ENCODE measurements at places on chromosomes 13 and 19.

GRCh38 chr13:23707674-23708073 lies 137.5 kb downstream of the TNFRSF19 start:
- no peak for DNase-seq

GRCh38 chr13:105984236-105984635 lies 551.2 kb downstream of the EFNB2 start:
- DNase-seq: no peak

GRCh38 chr19:804419-805165 lies 7.3 kb downstream of the PTBP1 start:
- DNase-seq: no peak

DNA sequence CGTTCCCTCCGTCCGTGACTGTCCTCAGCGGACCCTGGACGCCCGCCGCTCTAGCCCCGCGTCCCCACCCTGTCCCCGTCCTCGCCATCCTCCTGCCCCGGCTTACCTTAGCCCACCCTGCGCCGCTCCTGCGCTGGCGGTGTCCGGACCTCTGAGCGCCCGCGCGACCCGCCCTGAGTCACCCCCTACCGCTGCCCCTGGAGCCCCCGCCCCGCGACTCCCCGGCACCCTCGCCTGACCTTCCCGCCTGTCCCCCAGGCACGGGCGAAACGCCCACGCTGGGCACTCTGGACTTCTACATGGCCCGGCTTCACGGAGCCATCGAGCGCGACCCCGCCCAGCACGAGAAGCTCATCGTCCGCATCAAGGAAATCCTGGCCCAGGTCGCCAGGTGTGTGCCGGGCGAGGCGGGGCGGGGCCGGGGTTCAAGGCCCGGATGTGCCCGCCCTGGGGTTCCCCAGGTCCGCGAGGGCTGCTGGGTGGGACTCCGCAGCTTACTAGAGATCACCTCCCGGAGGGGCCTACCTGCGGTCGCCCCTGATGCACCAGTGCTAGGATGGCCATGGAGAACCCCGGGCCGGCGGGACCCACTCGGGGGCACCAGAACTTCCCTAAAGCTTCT lies 5.1 kb downstream of the HMG20B start:
- DNase-seq: no peak

GRCh38 chr19:19823916-19824315 lies 2.4 kb upstream of the ZNF506 start:
- DNase-seq: no peak

DNA sequence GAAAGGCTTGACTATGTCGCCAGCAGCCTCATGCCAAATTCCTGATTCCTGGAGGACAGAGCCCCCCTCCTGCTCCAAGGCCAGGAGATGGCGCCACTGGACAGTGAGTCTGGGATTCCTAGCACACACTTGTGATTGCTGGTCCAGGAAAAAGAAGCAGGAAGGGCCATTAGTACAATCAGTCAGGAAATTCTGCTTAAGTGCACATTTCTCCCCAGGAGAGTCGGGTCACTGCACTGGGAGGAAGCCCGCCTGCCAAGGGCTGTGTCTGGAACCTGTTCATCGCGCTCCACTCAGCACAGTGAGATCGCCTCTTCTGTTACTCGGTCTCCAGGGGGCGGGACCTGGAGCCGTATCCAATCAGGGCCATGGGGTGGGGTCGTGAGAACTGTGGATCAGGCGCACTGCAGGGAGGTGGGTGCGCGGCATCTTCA lies 65.1 kb downstream of the ZNF823 start:
- DNase-seq: no peak

DNA sequence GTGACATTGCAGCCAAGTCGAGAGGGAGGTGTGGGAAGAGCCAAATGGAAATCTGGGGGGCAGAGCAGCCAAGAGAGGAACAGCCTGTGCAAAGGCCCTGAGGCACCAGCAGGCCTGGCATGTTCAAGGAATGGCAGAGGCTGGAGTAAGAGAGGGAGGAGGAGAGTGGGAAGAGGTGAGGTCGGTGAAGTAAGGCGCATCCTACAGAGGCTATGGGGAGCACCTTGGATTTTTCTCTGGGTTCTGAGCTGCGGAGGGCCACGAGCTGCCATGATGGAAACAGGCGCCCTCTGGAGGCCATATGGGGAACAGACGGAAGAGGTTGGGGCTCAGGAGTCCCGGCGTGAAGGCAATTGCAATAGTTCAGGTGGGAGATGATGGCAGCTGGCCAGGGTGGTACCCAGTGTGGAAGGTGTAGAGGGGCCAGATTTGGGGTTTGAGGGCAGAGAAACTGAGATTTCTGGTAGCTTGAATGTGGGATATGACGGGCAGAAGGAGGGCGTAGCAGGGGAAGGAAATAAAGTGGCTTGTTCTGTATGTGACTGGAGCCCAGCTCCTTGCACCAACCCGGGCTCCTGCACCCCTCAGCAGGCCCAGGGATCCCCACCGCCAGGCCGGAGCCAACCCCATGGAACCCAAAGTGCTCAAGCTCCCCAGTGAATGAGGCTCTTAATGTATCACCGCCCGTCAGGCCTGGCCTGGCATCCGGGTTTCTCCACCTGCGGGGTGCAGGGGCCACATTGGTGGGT lies 20.5 kb upstream of the STRN4 start:
- no peak for DNase-seq

GRCh38 chr13:28237944-28238343 lies 99.6 kb downstream of the PAN3 start:
- no peak for DNase-seq

DNA sequence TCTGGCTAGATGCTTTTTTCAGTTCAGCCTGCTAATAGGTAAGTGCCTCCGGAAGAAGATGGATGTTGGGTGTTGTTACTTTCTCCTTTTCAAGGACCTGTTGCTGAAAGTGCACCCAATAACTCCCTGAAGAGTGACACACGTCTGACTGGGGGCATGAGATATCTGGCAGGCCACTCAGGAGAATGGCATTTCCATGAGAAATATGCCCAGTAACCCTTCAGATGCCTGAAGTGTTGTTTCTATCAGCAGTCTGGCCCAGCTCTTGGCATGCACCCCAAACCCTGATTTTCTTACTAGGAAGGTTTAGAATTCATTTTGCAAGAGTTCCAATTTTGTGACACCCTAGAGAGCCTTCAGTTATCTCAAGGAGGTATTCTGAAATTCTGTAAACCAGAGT lies 71.5 kb downstream of the ARHGAP35 start:
- no peak for DNase-seq

GRCh38 chr19:6724631-6725492 lies 4.4 kb upstream of the C3 start:
- no peak for DNase-seq

DNA sequence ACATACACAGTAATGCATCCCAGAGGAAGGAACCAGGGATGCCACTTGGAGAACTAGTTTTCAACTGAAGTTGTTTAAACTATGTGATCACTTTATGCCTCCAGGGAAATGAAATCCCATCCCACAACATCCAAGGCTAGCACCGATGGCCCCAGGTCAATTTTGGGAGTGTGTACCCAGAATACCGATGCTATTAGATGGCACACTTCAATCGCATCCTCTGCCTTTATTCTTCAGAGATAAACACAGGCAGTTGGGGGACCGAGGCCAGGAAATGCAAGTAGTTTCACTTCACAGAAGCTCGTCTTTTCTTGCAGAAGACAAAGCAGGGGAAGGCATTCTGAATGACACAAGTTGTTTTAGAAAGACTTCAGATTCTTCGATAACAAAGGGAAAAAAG lies 13.8 kb downstream of the STK24 start:
- no peak for DNase-seq

- no peak for DNase-seq
Observed at GRCh38 chr13:50125304-50125553, 110.0 kb downstream of the KCNRG start.

GRCh38 chr13:48839171-48839570 lies 136.5 kb upstream of the FNDC3A start:
- DNase-seq: no peak

- no peak for DNase-seq
Observed at GRCh38 chr13:97344265-97345175, 89.4 kb upstream of the RAP2A start.

GRCh38 chr19:55674459-55674840 lies 576 bp upstream of the EPN1 start:
- no peak for DNase-seq

DNA sequence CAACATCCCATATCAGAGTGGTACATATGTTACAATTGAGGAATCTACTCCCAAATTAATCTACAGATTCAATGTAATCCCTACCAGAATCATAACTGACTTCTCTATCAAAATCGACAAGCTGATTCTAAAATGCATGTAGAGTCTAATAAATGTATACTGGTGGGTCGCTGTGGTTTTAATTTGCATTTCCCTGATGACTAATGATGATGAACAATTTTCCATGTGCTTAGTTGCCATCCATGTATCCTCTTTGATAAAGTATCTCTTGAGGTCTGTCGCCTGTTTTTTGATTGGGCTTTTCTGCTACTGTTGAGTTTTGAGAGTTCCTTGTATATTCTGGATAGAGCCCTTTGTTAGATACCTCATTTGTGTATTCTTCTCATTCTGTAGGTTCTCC lies 43.8 kb downstream of the KLF12 start:
- DNase-seq: no peak

GRCh38 chr19:49847731-49848696 lies 2.9 kb upstream of the PTOV1 start:
- DNase-seq: no peak

- DNase-seq: no peak
Observed at GRCh38 chr19:40224342-40225150, 1.9 kb downstream of the CCNP start.

DNA sequence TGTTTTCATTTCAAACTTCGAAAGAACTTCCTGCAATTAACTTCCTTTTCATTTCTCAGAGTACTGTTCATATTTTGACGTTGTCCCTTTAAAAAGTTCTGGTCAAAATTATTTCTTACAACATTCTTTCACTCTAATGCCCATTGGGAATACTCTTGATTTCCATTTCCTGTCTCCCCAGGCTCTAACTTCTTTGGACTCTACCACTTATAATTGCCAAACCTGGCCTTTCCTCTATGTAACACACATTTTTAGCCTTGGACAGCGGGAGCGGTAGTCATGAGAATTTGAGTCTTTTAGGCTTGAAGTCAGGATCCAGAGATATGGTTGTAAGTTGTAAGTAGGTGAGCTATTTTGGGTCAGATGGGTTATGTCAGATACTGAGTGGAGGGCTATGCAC lies 163.5 kb upstream of the SPRY2 start:
- no peak for DNase-seq

- DNase-seq: no peak
Observed at GRCh38 chr13:87403748-87404432, 267.3 kb upstream of the SLITRK5 start.

DNA sequence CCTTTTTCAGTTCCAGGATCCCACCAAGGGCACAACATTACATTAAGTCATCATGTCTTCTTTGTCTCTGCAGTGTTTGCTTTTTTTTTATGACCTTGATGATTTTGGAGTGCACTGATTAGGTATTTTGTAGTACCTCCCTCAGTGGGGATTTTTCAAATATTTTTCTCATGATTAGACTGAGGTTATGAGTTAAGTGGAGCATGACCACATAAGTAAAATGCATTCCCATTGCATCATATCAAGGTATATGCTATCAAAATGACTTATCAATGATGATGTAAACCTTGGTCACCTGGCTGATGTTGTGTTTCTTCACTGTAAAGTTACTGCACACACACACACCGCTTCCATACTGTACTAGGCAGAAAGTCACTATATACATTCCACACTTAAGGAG lies 96.7 kb upstream of the TRPC4 start:
- no peak for DNase-seq

DNA sequence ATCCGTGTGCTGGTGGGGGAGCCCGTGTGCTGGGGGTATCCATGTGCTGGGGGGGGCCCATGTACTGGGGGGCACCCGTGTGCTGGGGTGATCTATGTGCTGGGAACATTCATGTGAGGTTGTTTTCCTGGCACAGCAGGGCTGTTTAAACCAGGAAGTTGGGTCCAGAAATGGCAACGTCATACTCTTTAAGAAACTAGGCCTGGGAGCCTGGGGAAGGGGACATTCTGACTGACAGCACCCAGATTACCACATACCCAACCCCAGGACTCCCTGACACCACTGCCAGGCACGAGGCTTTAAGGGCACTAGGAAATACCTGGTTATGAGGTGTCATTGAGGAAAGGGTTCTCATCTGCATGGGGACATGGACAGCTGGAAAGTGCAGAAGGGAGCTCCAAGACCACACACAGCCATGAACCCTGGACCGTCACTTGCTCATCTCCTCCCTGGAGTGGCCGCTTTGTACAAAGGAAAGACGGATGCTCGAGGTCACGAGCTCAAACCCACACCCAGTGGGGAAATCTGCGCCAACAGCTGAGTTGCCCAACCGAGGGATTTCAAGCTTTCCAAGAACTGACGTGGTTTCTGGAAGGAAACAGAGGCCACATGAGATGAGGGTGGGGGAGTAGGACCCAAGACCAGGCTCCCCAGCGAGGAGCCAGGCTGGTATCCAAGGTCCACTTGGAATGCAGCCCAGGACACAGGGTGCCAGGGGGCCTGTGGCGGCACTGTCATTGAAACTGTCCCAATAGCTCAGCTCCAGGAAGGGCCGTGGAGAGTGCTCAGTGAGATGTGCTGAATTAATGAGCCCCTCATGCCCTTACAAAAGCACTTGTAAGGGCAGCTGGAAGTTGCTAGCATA lies 40.9 kb downstream of the RAB20 start:
- no peak for DNase-seq

- no peak for DNase-seq
Observed at GRCh38 chr19:56112313-56112709, 8.8 kb downstream of the ZNF787 start.

DNA sequence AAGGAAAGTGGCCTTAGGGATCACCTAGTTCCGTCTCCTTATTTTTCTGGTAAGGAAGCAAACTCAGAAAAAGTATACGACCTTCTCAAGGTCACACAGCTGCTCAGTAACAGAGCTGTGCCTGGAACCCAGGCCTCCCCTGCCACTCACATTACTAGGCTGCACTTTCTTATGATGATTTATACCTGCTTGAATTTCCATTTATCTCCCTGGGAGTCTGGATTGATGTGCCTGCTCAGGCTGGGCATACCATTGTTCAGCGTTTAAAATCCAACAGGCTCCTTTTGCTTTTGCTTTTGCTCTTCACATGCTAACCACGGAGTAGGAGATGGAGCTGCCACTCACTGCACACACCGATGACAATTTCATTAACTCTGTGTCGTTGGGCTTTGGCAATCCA lies 241.0 kb downstream of the OLFM4 start:
- no peak for DNase-seq

DNA sequence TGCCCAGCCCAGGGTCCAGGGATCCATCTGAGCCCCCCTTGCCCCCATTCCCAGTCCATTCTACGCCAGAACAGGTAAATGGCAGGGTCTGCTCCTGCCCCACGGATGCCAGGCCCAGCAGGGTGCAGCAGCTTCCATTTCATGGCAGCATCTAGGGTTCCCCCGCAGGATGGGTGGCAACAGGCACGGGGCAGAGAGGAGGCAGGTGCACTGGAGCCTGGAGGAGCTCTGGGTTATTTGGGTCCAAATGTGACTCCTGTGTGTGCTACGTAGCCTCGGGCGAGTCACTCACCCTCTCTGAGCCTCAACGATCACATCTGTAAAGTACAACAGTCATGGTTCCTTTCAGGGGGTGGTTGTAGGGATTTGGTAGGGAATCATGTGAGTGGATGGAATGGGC lies 27.4 kb downstream of the IL12RB1 start:
- DNase-seq: no peak
